A549 treated with Mapracorat at 1 μM for 4 hours (cell line): ENCODE measurements at places on chromosomes 5 and 9. TPM values are rescaled to one million over a fixed set of nuclear protein-coding genes. Genes with fewer than 3 reads are reported as not detected.

PNPLA7 gene
- 0.59 to 0.87 TPM (median 0.86 TPM) in 5 replicates for total RNA-seq

FRMPD1 gene
- 0.03 to 0.10 TPM (median 0.05 TPM) in 5 replicates for total RNA-seq

KCNIP1 gene
- total RNA-seq, result not detected in 5 replicates

NEUROG1 gene
- total RNA-seq, result not detected in 5 replicates

TRAF1 gene
- 2.2 to 3.2 TPM (median 2.5 TPM) in 5 replicates for total RNA-seq

SMIM33 gene
- total RNA-seq, result not detected in 5 replicates

ADAMTSL2 gene
- not detected in 5 replicates for total RNA-seq
